ENCODE measurements at places on chromosomes 12 and 14. TPM values are rescaled to one million over a fixed set of nuclear protein-coding genes. Genes with fewer than 3 reads are reported as not detected.

Gene VRTN
- total RNA-seq: not detected

Gene SIX4
- total RNA-seq: 2.9 TPM

Gene TMEM229B
- 6.4 TPM for total RNA-seq

Gene HOXC11
- total RNA-seq: not detected

Gene NAA30
- total RNA-seq: 15.5 TPM

Gene RFX4
- not detected for total RNA-seq

DNA sequence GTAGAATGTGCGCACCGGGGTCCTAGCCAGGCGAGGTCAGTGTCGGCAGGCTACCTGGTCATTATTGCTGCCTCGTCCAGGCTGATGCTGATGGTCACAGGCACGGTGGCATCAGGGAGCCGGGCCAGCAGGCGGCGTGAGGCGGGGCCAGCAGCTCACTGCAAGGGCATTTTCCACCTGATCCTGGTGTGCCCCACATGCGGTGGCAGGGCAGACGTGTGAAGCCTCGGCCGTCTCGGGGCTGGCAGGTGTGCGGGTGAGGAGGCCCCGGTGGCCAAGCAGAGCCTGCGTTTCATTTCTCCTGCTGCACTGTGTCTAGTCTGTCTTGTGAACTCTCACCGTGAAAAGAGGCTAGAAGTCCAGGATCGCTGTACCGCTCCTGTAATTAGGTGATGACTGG lies 12.0 kb upstream of the AMN start:
- H3K27me3 ChIP-seq: no peaks in the 10 kb centered on the region
- no peak for DNase-seq
- no peak overlapping the region for H3K27ac ChIP-seq
- H3K4me1 ChIP-seq: no peaks in the 10 kb centered on the region
- H3K4me3 ChIP-seq: no peak overlapping the region
- peaks cover 20% of the 10 kb centered on the region for H3K36me3 ChIP-seq

- DNase-seq: no peak
- H3K36me3 ChIP-seq: no peaks in the 10 kb centered on the region
- H3K4me1 ChIP-seq: no peaks in the 10 kb centered on the region
- no peaks in the 10 kb centered on the region for H3K27me3 ChIP-seq
These were observed 128.9 kb upstream of the SOX5 start for GRCh38 chr12:24078318-24078765.

DNA sequence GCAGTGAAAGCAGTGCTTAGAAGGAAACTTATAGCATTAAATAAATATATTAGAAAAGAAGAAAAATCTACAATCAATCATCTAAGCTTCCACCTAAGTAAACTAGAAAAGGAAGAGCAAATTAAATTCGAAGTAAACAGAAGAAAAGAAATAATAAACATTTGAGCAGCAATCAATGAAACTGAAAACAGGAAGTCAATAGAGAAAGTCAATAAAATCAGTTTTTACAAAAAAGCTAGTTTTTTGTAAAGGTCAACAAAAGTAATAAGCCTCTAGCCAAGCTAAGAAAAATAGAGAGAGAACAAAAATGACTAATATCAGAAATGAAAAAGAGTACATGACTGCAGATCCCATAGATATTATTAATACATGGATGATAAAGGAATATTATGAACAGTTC lies 34.2 kb upstream of the KTN1 start:
- H3K36me3 ChIP-seq: no peaks in the 10 kb centered on the region
- no peak overlapping the region for H3K4me3 ChIP-seq
- no peaks in the 10 kb centered on the region for H3K4me1 ChIP-seq
- no peak for DNase-seq

- no peak overlapping the region for H3K4me3 ChIP-seq
- no peaks in the 10 kb centered on the region for H3K36me3 ChIP-seq
- no peak for DNase-seq
- no peaks in the 10 kb centered on the region for H3K27me3 ChIP-seq
- H3K27ac ChIP-seq: no peak overlapping the region
These were observed 33.9 kb upstream of the RNU6-7 start for GRCh38 chr14:32167907-32168306.

DNA sequence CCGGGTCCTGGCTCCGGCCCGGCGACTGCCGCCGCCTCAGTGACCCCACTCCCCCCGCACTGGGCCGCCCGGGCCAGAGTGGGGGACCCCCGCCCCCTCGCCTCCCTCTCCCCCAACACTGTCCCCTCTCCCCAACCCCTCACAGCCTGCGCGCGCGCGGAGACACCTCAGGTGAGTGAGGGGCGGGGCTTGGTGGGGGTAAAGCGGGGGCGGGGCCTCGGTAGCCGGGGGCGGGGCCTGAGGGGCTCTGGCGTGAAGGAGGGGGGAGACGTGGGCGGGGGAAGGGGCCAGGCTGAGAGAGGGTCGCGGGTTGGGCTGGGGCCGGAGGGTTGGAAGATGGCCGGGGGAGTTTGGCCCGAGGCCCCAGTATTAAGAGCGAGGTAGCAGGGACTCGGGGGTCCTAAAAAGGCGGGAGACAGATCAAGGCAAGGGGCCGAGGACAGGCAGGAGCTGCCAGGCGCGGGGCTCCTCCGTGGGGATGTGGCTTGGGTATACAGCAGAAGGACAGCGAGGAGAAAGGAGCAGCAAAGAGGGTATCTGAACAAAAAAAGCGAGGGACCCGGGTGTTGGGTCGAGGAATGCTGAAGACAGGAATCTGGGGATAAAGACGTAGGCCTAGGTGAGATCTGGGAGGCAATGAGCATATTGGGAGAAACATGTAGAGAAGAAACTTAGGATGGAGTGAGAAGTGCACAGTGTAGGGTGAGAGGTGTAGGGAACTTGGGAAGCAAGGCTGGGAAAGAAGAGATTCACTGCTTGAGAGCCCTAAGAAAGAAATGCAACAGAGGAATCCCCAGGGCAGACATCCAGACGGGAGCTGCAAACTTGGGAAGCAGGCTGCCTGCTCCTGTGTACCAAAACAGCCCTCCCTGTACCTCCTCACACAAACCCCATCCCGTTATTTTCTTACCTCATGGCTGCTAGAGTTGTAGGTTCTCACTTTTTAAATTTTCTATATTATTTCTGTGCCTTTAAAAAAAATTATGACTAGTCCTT lies 10.8 kb downstream of the SUOX start:
- peaks cover 17% of the 10 kb centered on the region for H3K36me3 ChIP-seq
- H3K4me3 ChIP-seq: peak overlapping the region; percentile 77
- DNase-seq: peak; percentile 71
- H3K4me1 ChIP-seq: peaks cover 13% of the 10 kb centered on the region

DNA sequence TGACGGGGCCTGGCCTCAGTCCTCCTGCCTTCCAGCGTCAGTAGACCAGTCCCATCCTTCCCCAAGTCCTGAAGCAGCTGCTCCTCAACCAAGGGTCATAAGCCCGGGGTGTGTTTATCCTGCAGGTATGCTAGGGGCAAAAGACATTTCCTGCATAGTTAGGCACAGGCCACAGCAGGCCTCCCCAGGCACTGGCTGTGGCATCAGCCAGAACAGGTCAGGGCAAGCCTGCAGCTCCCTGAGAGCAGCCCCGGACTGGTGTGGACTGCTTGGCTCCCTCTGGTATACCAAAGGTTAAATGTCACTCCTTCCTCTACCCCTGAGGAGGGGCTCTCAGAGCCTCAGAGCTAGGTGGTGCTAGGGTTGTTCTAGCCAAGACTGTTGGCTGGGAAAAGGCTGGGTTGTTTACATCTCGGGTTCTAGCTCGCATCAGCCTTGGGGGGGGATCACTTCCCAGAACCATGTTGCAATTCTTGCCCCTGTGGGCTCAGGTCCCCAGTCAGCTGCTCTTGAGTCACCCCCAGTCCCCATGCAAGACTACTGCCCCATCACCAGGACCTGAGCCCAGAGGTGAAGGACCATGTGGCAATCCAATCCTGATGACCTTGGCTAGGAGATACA lies 2.9 kb downstream of the MMP14 start:
- DNase-seq: peak; percentile 41
- peaks cover 44% of the 10 kb centered on the region for H3K36me3 ChIP-seq
- H3K4me1 ChIP-seq: peaks cover 38% of the 10 kb centered on the region
- peak overlapping the region; percentile 87 for H3K4me3 ChIP-seq
- peak overlapping the region; percentile 93 for H3K27ac ChIP-seq
- no peaks in the 10 kb centered on the region for H3K27me3 ChIP-seq

- peak overlapping the region; percentile 67 for H3K4me3 ChIP-seq
- peaks cover 26% of the 10 kb centered on the region for H3K27me3 ChIP-seq
- no peaks in the 10 kb centered on the region for H3K36me3 ChIP-seq
- DNase-seq: no peak
- no peak overlapping the region for H3K27ac ChIP-seq
These were observed 1.2 kb upstream of the TRIM9 start for GRCh38 chr14:51095854-51096823.

DNA sequence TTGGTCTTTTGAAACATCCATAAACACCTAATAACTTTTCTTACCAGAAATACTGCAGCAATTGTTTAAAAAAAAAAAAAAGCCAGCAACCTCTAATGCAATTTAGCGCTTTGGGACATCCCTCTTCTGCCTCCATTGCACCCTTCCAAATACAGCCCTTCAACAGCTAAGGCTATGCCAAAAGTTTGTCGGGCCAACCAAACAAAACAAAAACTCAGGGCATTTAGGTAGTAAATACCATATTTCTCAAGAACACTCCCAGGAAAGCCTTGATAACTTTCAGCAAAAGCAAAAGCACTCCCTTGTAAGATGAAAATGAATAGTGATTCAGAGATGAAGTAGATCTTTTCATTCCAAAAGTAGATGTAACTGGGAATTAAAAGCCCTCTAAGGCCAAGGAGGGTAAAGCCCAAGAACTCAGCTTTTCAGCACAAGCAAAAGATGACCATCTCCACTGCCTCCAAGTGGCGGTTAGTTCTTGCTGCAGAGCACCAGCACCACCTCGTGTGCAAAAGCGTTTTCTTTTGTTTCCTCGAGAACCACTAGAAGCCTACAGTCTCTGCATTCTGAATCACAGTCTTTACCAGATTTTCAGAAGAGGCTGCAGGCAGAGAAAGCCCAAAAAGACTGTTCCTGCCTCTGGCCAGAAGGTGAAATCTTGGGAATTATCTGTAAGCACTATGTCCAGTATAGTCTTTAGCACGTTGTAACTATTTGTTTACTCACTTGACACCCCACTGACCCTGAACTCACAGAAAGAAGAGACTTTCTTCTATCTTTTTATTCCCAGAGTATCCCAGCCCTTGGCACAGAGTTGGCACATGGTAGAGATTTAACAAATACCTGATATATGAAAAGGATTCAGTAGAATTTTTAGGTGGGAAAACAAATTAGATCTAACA lies 53.1 kb downstream of the SIX6 start:
- DNase-seq: no peak
- H3K36me3 ChIP-seq: no peaks in the 10 kb centered on the region
- H3K4me1 ChIP-seq: peaks cover 5% of the 10 kb centered on the region
- H3K4me3 ChIP-seq: no peak overlapping the region
- no peaks in the 10 kb centered on the region for H3K27me3 ChIP-seq

- no peak for DNase-seq
- no peaks in the 10 kb centered on the region for H3K36me3 ChIP-seq
- no peaks in the 10 kb centered on the region for H3K4me1 ChIP-seq
- no peak overlapping the region for H3K27ac ChIP-seq
- H3K4me3 ChIP-seq: no peak overlapping the region
These were observed 385.9 kb downstream of the BMP4 start for GRCh38 chr14:53570411-53571387.

GRCh38 chr14:32761381-32761968 lies 177.2 kb upstream of the NPAS3 start:
- no peaks in the 10 kb centered on the region for H3K36me3 ChIP-seq
- H3K27me3 ChIP-seq: no peaks in the 10 kb centered on the region
- H3K4me3 ChIP-seq: no peak overlapping the region
- no peaks in the 10 kb centered on the region for H3K4me1 ChIP-seq

GRCh38 chr12:120886199-120887018 lies 17.7 kb downstream of the SPPL3 start:
- no peaks in the 10 kb centered on the region for H3K27me3 ChIP-seq
- no peak for DNase-seq
- H3K27ac ChIP-seq: no peak overlapping the region
- H3K4me3 ChIP-seq: no peak overlapping the region
- no peaks in the 10 kb centered on the region for H3K36me3 ChIP-seq

DNA sequence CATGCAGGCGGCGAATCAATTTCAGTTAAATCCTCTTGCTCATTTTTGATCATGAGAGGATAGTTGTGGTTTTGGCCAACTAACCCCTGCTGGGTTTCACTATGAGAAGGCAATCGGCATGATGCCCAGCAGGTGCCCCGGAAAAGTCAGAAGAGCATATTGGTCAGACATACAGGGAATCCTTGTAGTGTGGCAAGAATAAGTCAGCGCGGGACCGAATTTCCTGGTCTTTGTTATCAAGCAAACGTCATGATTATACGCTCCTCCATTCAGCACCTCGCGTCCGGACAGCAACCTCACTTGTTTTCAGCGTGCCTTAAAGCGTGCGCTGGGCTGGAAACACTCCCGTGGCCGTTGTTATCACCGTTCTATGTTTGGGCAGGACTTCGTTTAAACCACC lies 1.8 kb downstream of the TBC1D30 start:
- DNase-seq: peak; percentile 64
- no peaks in the 10 kb centered on the region for H3K36me3 ChIP-seq
- H3K4me1 ChIP-seq: peaks cover 27% of the 10 kb centered on the region
- H3K4me3 ChIP-seq: no peak overlapping the region

DNA sequence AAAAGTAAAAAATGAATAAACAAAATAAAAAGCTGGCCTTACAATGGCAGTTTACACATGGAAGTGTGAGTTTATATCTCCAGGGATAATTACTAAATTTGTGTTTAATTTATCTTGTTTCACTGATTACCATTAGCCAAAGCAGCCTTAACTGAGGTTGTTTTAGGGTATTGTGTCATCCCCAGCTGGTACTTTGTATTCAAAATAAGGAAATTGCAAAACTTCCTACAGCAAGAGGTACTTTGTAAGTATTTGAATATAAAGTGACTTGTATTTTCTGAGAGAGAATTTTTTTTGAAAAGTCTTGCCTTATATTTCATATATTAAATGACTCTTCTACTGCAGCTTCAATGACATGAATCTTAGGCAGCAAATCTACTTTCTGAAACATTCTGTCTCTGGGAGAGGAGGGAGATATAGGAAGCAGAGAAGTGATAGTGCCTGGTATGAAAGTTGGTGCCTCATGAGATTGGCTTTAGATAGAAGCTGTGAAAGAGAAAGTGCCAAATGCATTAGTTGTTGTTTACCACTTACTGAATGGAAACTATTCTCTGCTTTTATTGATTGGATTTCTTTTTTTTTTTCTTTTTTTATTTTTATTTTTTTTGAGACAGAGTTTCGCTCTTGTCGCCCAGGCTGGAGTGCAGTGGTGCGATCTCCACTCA lies 6.7 kb downstream of the FNTB start:
- no peak overlapping the region for H3K4me3 ChIP-seq
- H3K27ac ChIP-seq: peak overlapping the region; percentile 26
- no peaks in the 10 kb centered on the region for H3K36me3 ChIP-seq
- H3K27me3 ChIP-seq: no peaks in the 10 kb centered on the region
- H3K4me1 ChIP-seq: no peaks in the 10 kb centered on the region

DNA sequence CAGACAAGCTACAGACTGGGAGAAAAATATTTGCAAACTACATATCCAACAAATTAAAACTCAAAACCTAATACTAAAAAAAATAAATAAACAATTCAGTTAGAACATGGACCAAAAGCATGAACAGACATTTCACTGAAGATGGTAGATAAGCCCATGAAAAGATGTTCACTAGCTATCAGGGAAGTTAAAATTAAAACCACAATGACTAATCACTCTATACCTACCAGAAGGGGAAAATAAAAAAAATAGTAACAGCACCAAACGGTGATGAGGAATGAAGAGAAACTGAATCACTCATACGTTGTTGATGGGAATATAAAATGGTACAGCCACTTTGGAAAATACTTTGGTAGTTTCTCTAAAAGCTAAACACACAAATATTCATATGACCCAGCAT lies 31.1 kb upstream of the DHRS7 start:
- H3K4me1 ChIP-seq: no peaks in the 10 kb centered on the region
- H3K36me3 ChIP-seq: no peaks in the 10 kb centered on the region
- no peak overlapping the region for H3K27ac ChIP-seq
- no peak for DNase-seq
- no peaks in the 10 kb centered on the region for H3K27me3 ChIP-seq

Data from lower lobe of right lung (tissue), 2 donors.